Breast epithelium (tissue), 4 donors: ENCODE measurements at places on chromosomes 4 and X.

DNA sequence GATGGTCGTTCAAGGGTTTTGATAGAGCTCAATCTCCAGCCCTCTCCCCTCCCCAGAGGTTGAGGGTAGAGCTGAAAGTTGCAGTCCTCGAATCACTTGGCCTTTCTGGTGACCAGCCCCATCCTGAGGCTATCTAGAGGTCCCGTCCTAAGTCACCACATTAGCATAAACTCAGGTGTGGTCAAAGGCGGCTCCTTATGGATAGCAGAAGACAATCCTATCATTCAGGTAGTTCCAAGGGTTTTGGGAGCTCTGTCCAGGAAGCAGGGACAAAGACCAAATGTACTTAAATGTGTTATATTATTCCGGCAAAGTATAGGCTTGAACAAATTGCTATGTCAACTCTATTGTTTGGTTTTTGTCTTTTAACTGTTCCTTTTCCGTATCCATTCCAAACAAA lies 30.6 kb downstream of the PDK3 start:
- no peak for DNase-seq

GRCh38 chr4:8897251-8898167 lies 25.9 kb upstream of the HMX1 start:
- no peak for DNase-seq

DNA sequence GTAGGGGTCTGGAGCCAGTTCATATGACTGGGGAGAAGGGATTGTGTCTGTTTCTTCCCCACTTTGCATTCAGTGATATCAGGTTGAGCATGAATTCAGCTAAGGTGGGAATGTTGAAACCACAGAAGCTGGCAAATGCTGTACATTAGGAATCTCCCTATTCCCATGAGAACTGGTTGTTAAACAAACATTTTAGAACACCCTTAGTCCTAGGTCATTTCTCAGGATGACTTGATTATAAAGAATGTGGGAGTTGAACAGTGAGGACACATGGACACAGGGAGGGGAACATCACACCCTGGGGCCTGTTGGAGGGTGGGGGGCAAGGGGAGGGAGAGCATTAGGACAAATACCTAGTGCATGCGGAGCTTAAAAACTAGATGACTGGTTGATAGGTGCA lies 62.6 kb upstream of the LIMCH1 start:
- no peak for DNase-seq

GRCh38 chr4:128385683-128386304 lies 98.2 kb upstream of the PGRMC2 start:
- DNase-seq, result no peak

DNA sequence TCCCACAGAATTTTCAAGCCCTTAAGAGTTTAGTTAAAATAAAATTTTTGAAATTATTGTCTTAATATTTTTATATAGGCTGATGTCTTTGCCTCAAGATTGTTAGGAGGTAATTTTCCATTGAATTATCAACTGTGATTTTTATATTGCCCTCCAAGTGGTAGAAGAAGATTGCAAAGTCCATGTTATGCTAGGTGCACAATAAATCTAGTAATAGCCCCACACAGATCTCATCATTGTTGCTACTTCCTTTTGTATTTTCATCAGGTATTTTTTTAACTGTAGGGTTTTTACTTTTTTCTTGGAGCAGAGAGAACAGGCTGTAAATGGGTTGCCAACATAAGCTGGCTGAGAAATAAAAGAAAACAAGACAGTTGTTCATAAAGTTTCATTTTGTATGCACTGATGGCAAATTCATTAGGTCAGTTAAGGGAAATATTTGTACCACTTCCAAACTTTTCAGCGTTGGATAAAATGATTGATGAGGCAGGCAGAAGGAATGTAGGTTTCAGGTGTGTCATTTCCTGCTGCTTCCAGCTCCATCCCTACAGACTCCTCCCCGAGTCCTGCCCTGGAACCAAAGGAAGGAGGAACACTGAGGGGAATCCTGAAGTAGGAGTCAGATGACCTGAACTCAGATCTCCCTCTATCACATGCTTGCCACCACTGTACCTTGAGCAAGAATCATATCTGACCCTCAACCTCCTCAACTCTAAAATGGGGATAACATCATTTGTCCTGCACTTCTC lies 105.5 kb downstream of the PRRG1 start:
- no peak for DNase-seq

GRCh38 chr4:101696276-101697010 lies 94.1 kb upstream of the BANK1 start:
- DNase-seq, result no peak

- DNase-seq, result no peak
Observed at GRCh38 chrX:30713061-30713525, 59.9 kb downstream of the GK start.

DNA sequence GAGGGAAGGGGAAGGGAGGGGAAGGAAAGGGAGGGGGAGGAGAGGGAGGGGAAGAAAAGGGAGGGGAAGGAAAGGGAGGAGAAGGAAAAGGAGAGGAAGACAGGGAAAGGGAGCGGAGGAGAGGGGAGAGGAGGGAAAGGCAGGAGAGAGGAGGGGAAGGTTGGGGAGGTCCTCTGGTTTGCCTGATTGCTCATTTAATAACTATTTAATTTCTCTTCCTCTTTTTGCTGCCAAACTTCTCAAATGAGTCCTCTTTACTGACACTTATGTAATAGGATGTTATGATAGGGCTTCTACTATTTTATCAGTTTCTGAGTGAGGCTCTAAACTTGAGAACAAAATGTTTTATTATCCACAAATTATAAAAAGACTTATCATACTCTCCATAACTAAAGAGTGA lies 35.4 kb upstream of the PPA2 start:
- no peak for DNase-seq

GRCh38 chr4:146840731-146841130 lies 104.9 kb downstream of the TTC29 start:
- DNase-seq, result no peak

GRCh38 chr4:38664706-38665401 lies 855 bp downstream of the KLF3 start:
- DNase-seq, result peak; percentile 47
